ENCODE measurements at places on chromosomes 2 and 18.

- no peak for DNase-seq
Observed at GRCh38 chr2:28567061-28567471, 71.2 kb downstream of the PLB1 start.

DNA sequence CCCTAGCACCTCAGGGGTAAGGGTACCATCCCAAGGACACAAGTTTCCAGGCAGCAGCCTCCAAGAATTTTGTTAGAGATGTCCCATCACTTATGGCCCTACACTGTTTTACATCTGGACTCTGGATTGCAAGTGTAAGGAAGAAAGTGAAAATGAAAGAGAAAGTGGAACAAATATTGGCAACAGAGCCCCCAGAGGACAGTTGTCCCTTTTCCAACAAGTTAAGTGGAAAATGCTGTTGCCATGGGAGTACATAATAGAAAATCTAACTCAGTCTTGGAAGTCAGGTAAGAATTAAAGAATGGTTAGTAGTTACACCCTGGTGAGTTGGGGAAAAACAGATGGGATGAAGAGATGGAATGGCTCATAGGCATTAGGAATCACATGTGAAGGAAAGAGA, 50.6 kb downstream of the TTC21B start:
- no peak for DNase-seq

- no peak for DNase-seq
Observed at GRCh38 chr2:45684756-45685155, 33.3 kb downstream of the PRKCE start.

- DNase-seq = no peak
Observed at GRCh38 chr2:116491292-116491691, 1323.2 kb upstream of the DDX18 start.

DNA sequence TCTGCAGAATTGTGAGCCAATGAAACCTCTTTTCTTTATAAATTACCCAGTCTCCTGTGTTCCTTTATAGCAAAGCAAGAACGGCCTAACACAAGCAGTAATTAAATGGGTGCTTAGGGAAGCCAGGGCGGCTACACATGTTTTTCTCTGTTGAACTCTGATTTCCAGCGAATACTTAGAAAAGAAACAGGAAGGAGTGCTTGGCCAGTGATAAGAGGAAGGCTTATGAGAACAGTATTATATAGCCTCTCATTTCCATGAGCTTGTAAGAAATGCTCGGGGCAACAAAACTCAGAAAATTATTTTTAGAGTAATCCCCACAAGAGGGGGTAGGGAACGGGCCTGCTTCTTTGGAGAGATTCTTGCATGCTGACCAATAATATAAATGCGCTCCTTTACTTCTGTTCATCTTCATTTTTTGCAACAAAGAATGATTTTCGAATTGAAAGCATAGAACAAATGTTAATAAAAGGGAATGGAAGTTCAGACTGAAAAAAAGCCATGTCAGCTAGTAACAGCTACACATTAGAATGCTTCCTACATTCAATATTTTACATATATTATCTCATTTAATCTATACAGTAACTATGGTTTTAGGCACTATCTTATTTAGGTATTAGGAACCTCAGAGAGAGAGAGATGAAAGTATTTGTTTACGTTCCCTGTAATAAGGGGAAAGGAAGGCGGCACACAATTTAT, 49.7 kb upstream of the CCDC85A start:
- no peak for DNase-seq

DNA sequence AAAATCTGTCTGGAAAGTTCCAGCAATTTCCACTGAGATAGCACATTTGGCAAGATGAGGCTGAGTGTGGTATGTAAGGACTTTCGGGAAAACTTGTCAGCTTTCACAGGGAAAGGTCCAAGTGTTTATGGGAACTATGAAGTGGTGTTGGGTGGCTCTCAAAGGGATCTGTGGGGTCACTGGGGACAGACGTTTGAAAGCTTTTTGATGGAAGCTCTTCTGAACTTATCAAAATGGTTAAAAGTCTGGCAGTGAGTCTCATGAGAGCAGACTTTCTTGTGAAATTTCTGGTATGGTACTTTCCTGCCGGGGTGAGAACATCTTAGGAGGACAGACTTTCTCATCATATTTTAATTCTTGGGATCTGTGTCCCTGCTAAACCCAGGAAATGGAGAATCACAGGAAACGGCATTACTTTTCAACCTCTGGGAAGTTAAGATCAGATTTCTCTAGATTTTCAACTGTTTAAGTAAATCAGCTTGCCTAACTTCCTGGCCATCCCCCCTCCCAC, 546.3 kb upstream of the ZEB2 start:
- DNase-seq = no peak

- DNase-seq = no peak
Observed at GRCh38 chr2:120465989-120466703, 120.2 kb downstream of the INHBB start.

GRCh38 chr2:8457092-8457481, 224.8 kb upstream of the ID2 start:
- DNase-seq = no peak

DNA sequence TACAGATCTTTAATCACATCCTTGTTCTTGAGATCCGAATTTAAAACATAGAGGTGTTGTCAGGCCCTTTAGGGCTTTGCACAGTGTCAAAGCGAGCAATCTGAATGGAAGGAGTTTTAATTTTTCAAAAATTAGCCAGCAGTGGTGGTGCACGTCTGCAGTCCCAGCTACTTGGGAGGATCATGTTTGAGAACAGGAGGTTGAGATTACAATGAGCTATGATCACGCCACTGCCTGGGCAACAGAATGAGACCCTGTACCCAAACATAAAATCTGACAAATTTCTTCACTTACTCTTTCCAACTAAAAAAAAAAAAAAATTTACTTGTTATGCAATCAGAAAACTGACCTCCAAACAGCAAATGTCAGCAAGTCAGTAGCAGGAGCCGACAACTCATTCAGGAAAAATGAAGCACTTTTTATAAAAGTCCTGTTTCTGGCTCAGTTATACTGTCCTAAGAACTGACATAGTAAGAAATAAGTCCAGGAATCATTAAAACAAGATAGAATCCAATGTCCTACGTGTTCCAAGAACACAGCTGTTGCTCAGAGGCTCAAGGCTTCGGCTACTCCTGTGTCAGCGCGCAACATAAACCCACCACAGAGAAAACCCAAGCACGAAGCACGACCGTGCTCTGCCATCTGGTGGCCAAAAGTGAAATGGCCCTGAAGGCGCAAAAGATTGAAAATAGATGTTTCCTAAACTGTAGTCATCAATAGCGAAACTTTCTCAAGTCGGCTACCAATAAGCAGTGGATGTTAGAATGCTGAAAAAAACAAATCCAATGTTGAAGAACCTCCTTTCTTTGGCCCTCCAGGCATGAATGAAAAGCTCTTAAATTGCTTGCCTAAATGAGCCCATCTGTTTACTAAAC, 138.1 kb downstream of the INO80D start:
- DNase-seq = peak; percentile 30

- no peak for DNase-seq
Observed at GRCh38 chr2:113685471-113685870, 58.4 kb downstream of the RABL2A start.

- DNase-seq = no peak
Observed at GRCh38 chr2:223971-224760, 39.7 kb downstream of the SH3YL1 start.
